Hematopoietic multipotent progenitor cell treated with erythropoietin and hydrocortisone succinate and interleukin-3 and kit ligand, for 15 days (in vitro differentiated cells): ENCODE measurements at places on chromosomes 4 and X.

DNA sequence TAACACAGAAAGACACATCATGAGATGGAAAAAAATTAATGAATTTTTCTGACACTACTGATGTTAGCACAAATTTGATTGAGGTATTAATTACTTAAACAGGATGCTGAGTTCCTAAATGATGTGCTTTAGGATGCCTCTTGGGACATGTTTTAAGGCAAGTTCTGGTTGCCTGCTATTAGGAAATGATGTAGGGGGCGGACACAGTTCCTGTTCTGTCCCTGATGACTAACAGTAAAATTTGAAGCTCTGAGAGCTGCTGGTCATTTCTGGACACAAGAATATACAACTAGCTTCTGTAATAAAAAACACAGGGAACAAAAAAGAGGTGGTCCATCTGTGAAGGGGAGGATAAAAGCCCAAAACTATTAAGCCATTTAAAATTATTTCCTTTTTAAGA lies 163.2 kb upstream of the ETNPPL start:
- no peak for DNase-seq

DNA sequence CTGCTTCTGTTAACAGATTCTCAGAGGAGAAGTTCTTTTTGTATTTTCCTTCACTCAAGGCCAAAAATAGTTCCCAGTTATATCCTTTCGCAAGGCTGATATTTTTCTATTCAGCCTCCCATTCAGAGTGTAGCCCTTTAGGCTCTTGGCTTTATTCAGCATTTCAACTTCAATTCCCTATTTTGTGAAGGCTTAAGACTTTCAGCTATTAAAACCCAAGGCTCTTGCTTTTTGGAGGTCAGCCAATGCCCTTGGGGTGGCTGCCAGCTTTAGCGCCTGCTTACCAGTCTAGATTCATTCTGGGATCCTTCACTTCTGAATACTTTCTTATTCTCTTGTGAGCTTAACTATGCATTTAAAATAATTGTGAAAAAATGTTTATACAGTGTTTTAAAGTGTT lies 57.3 kb upstream of the ADGRA3 start:
- no peak for DNase-seq

DNA sequence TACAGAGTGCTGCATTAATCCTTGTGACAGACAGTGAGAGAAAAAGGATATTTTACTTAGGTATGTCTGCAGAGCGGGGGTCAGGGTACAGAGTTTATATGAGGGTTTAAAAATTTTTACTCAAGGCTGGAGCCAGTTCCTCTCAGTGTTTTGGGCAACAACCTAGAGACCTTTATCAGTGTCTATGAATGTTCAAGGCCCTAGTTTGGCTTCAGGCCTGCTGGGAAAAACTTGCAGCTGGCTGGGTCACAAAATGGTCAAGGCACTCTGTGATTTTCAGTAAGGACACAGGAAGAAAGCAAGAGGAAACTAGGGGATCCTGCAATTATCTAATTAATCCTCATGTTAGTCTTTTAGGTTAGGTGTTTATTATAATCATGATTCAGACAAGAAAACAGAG lies 10.8 kb upstream of the C4orf54 start:
- no peak for DNase-seq

DNA sequence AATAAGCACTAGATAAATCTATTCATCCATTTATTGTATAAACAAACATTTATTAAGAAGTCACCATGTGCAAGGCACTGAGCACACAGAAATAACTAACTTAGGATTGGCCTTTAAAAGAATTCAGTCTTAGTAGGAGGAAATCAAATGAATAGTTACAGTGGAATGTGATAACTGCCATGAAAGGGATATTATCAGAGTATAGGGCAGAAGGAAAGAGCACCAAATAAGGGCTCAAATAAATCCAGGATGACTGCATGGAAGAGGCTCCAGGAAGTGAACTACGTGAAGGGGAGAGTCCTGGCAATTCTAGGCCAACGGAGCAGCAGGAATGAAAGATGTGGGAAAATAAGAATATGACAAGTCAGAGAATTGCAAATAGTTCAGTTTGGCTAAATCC lies 406.0 kb downstream of the INPP4B start:
- no peak for DNase-seq

DNA sequence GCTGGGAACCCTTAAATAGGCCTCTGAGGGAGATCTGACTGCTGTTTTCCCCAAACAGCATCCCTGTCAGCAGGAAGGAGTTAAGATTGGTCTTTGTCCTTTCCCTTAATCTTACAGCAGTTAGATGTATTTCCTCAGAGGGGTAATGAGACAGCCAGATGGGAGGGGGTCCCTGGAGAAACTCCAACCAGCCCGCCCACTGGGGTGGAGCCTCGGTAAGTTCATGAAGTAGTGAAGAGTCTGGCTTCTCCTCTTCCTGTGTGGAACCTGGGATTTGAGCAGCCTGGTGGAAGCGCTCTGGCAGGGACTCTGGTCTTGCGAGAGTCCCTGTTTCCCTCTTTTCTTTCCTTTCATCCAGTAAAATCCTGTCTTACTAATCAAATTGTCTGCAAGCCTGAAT lies 330.0 kb downstream of the TLL1 start:
- DNase-seq: no peak

DNA sequence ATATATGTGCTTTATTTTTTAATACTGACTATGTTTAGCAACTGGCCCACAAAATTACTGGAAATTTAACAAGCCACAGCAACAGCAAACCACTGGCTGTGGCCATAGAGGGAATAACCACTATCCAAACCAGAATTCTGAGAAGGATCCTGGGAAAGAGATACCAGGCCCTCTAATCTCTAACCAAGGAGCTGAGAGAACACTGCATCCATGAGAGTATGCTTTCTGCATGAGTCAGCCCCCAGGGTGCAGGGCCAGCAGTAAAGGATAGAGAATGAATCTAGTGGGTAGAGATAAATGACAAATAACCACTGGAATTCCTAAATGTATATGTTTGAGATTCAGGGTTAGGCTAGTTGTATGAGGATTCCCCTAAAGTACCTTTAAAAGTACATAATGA lies 221.8 kb downstream of the KIT start:
- no peak for DNase-seq

- no peak for DNase-seq
Observed at GRCh38 chrX:150961631-150962030, 21.5 kb upstream of the HMGB3 start.
